ENCODE measurements at places on chromosomes 13 and 19.
A peak's percentile ranks its signal among the peaks of the same experiment; 100 is the strongest.

DNA sequence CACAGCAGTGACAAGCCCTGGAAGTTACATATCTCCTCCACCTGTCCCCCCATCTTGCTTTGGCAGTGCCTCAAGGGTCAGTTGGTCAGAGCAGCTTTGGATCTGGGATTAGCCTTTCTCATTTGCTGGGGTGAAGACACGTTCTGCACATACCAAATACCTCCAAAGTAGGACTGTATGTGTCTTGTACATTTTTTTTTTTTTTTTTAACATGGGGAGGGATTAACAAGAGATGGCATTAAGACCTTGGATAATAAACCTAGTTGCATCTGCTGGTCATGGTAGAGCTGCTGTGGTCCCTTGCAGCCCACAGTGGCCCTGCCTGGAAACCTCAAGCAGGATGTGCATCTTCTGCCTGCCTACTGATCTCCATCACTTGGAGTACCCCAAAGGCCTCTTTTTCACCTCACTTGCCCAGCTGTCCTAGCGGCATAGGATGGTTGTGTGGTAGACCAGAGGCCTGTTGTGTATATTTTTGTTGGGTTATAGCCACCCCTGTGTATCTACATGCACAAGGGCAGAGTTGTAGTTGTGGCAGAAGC lies 2.5 kb downstream of the RPS19 start:
- DNase-seq: no peak

DNA sequence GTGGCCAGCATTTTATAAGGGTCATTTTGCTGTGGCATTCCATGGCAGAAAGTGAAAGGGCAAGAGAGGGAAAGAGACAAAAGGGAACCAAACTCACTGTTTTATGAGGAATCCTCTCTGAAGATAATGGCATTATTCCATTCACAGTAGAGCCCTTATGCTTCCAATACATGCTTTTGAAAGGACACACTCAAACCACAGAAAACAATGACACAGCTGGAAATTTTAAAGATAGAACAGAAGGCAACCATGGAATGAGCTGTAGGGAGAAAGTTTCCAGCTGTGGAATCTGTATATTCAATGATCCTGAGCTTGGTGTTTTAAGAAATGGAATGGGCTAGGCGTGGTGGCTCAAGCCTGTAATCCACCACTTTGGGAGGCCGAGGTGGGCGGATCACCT lies 677.4 kb downstream of the SLITRK1 start:
- DNase-seq: no peak

DNA sequence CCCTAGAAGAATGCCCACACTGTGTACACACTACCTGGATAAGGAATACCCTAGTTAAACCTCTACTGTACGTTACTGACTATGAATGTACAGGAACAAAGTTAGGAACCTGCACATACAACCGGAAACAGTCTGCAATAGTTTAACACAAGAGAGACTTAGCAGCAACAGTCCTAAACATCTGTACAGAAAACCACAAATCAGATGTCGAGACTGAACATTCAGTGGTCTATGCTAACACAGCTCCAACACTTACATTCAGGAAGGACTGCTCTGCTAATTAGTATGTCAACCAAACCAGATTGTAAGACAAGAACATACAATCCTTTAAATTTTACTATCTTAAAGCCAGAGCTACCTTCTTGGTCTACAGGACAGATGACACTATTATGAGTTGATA lies 104.9 kb downstream of the ZNF429 start:
- no peak for DNase-seq

DNA sequence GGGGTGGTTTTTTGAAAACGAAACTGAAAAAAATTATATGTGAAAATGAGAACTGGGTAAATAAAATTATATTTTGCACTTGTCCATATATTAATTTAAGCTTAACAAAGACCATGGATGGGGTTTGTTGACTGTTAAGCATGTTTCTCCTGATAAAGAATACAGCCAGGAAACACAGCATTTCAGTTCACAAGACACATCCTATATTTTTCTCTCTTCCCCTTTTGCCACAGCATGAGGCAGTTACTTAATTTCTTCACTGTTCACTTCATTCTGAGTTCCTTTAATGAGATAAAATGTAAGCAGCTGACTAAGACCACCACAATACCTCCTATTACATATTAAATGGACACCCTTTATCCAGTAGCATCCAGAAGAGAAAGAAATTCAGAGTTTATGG lies 64.0 kb downstream of the RXFP2 start:
- no peak for DNase-seq

GRCh38 chr13:94704377-94705080 lies 7.8 kb downstream of the SOX21 start:
- no peak for DNase-seq

DNA sequence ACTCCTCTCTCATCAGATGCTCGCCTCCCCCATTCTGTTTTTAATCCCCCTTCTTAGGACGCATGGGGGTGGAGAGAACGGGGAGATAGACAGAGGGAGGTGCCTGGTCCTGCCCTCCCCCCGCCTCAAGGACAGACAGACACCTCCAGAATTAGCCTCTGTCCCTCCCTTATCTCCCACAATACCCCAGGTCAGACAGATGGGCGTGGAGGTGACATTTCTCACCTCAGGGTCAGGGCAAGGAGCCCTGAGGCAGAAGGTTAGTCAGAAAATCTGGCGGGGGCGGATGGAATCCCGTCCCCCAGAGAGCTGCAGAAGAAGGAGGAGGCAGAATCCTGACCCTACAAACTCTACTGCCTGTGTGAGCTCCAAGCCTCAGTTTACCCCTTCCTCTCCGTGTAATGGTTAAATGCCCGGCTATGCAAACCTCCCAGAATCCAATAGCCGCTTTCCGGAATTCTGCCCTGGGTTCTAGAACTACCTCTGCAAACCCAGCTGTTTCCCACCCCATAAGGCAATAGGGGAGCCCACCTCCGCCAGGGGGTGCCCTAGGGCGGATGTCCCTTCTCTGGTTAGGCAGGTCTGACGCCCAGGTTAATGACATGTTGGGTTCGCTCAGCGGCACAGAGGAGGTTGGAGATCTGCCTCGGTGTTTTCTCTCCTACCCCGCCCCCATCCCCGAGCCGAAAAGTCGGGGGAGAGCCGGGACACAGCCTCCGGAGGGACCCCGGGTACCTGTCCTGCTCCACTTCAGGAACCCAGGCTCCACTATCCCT lies 900 bp downstream of the PPP1R13L start:
- peak; percentile 71 for DNase-seq

DNA sequence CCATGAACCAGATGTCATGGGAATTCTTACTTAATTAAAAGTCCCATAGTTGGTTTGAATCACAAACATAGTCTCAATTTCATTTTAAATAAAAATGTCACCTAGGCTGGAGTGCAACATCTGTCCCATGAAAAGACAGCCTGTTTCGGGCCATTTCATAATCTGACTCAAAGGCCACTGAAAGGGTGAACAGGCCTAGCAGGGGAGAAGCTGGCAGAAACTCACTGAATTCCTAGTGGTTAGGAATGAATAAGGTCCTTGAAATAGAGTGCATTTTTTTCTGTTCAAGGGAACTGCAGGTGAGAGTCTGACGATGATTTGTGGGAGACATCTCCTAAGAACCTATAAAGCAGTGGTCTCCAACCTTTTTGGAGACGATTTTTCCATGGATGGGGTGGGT lies 44.0 kb upstream of the PCCA start:
- no peak for DNase-seq

GRCh38 chr13:111962431-111962891 lies 104.5 kb upstream of the SOX1 start:
- DNase-seq: no peak

DNA sequence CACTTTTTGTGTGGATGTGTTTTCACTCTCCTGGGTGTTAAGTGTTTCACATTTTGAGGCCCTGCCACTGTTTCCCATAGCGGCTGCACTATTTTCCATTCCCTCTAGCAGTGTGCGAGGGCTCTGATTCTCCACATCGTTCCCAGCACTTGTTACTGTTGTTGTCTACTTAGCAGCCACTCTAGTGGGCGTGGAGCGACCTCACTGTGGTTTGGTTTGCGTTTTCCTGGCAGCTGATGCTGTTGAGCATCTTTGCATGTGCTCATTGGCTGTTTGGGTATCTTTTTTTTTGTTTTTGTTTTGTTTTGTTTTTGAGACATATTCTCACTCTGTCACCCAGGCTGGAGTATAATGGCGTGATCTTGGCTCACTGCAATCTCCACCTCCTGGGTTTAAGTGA lies 14.4 kb downstream of the NAXD start:
- no peak for DNase-seq

DNA sequence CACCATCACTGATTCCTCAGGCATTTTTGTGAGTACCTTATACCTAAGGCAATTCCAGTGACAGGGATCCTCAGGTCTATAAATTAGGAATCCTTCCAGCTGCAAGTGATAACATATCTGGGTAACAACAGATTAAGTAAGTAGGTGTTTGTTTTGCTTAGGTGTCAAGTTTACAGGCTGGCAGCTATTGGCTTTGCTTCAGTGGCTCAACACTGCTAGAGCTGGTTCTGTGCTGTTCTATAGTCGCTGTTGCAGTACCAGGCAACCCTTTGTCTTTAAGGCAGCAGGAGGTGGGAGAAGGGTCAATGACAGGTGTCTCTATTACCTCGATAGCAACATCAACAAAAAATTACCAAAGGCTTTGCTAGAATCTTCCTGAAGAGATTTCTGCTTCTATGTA lies 27.0 kb downstream of the SLC10A2 start:
- no peak for DNase-seq

DNA sequence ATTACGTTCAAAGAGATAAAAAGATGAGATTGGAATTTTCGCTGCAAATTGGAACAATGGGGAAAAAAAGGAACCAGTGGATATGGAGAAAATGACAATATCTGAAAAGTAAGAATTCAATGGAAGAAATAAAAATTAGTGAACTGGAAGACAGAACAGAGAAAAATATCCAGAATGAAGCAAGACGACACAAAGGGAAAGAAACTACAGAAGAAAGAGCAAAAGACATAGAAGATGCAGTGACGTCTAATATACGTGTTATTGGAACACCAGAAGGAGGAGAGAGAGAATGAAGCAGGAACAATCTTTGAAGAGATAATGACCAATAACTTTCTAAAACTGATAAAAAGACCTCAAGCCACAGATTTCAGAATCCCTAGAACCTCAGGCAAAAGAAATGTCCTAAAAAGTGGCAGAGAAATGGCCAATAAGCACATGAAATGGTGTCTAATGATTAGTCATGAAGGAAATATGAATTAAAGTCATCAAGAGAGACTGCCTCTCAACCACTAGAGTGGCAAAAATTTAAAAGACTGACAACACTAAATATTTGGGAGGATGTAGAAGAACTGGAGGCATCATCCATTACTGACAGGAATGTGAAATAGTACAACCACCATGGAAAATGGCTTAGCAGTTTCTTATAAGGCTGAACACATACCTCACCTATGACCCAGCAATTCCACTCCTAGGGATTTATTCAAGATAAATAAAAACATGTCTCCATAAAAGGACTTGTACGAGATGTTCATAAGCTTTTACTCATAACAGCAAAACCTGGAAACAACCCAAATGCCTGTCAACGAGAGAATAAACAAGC lies 56.5 kb downstream of the GADD45B start:
- no peak for DNase-seq

DNA sequence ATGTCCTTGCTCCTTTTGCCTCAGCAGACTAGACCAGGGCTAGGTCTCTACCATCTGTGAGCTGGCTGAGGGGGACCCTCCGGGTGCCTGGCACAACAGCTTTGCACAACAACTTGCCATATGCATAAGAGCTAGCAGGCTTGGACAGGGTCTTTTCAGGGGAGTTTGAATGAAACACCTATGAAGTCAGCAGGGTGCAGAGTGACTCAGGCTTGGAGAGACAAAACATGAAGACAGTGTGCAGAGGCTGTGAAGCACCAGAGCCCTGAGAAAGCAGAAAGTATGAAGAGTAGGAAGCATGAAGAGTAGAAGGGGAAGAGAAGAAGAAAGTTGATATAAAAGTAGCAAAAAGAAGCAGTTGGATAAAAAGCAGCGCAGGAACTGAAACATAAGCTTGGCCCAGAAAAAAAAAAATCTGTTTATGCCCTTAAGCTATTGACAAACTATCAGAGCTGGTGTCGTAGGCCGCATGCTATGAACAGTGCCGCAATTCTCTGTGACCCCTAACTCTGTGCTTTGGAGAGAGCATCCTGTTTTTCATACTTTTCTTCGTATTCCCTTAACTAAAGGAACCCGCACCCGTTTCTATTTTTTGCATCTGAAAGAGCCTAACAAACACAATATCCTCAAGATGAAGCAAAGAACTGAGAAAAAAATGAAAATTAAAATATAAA lies 52.7 kb upstream of the FAM216B start:
- DNase-seq: no peak

DNA sequence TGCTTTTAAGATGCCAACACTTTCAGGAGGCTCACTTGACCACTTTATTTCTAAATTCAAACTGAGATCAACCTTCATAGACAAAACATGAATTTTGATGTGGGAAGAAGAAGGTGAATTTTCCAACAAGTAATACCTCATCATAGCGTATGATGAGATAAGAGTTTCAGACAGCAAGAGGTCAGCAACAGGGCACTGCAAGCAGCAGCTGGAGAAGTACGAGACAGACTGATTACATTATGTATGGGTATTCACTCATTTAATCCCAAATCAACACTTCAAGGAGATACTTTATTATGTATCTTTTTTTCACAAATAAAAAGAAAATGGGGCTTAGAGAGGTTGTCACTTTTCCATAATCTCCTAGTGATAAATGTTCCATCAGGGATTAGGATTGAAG lies 389.8 kb downstream of the TBC1D4 start:
- DNase-seq: no peak

DNA sequence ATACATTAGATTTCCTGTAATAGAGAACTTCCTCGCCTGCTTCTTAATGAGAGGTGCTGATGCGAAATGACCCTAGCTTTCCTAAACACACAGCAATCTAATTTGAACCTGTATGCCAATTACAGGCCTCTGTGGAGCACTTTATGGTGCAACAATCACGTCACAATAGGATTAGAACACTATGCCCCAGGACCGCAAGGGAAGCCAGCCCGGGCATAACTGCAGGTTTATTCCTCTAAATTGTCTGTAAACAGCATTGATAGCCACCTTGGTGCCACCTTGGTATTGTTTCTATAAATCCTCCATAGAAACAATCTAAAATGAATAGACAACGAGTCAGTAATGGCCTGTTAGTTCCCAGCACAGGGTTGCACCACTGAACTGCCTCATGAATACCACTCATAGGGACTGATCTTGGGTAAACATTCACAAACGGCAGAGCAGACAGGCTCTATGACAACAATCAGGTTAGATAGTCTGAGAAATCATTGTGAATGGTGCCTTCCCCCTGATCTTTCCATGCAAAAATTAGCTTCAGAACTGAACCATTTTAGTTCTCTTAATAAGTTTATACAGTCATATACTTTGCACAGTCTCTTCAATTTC lies 182.5 kb upstream of the OBI1 start:
- DNase-seq: no peak

GRCh38 chr13:20387441-20387971 lies 138.2 kb downstream of the CRYL1 start:
- DNase-seq: no peak

- DNase-seq: no peak
Measured at GRCh38 chr13:24802074-24802473, 38.1 kb downstream of the RNF17 start.

- DNase-seq: no peak
Measured at GRCh38 chr13:35957996-35958395, 173.2 kb downstream of the DCLK1 start.
